Aorta (tissue), 5 donors: ENCODE measurements at places on chromosomes 4 and X.

DNA sequence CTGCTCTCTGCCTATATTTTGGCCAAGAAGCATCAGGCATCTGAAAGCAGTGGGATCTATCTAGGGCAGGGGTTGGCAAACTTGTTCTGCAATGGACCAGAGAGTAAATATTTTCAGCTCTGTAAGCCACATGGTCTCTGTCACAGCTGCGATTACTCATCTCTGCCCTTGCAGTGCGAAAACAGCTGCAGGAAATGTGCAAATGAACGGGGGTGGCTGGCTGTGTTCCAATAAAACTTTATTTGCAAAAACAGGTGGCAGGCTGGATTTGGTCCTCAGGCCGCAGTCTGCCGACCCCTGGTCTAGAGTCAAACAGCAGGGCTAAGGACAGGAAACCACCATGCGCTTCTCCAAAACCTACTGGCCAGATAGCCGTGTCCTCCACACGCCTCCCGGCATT lies 48.6 kb downstream of the ACOX3 start:
- no peak for DNase-seq
- H3K4me1 ChIP-seq = no peaks in the 10 kb centered on the region
- H3K4me3 ChIP-seq = no peak overlapping the region
- H3K27ac ChIP-seq = no peak overlapping the region
- no peaks in the 10 kb centered on the region for H3K36me3 ChIP-seq

DNA sequence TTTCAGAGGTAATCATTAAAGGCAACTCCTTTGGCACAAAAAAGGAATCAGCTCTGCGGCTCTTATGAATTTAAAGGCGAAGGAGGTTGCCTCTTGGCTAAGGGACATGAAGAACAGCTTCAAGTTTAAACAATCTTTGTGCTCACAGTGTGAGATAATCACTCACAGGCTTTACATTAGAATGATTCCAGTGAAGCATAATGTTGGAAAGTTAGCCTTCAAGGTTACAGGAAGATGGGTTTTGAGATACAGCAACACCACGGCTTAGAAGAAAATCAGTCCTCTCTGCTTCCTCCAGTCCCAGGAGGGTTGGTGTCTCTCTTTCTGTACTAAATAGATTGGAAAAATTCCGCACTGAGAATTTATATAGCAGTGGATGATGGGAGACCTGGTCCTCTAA lies 11.6 kb upstream of the SCD5 start:
- no peak for DNase-seq
- H3K36me3 ChIP-seq = no peaks in the 10 kb centered on the region
- no peaks in the 10 kb centered on the region for H3K4me1 ChIP-seq
- no peak overlapping the region for H3K27ac ChIP-seq
- H3K27me3 ChIP-seq = no peaks in the 10 kb centered on the region
- H3K4me3 ChIP-seq = no peak overlapping the region

GRCh38 chrX:112577146-112577545 lies 102.6 kb downstream of the LHFPL1 start:
- H3K4me1 ChIP-seq = no peaks in the 10 kb centered on the region
- no peaks in the 10 kb centered on the region for H3K36me3 ChIP-seq
- no peak for DNase-seq
- H3K27ac ChIP-seq = no peak overlapping the region
- no peak overlapping the region for H3K4me3 ChIP-seq

DNA sequence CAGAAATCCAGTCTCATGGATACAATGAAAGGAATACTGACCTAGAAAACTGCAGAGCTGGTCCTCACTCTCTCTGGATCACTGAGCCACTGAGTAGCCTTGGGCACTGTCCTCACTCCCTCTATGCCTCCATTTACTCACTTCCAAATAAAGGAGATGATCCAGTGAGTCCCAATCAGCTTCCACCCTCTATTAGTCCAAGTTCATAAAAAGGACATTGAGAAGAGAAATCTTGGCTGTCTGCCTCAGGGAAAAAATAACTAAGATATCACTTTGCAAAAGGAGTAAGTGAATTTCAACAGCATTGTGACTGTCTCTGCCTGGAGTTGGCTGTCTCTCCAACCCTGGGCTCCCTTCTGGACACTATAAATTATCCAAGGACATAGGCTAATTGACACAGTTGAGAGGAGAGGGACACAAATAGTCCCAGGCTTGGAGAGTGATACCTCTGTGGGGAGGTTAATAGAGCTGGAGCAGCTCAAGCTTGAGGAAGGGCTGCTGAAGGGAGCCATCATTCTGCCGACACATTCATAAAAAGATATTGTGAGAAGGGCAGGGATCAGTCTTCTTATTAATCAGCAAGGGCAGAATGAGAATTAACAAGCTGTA lies 572.3 kb downstream of the RAB28 start:
- H3K27me3 ChIP-seq = no peaks in the 10 kb centered on the region
- H3K36me3 ChIP-seq = no peaks in the 10 kb centered on the region
- DNase-seq = no peak
- H3K27ac ChIP-seq = no peak overlapping the region

DNA sequence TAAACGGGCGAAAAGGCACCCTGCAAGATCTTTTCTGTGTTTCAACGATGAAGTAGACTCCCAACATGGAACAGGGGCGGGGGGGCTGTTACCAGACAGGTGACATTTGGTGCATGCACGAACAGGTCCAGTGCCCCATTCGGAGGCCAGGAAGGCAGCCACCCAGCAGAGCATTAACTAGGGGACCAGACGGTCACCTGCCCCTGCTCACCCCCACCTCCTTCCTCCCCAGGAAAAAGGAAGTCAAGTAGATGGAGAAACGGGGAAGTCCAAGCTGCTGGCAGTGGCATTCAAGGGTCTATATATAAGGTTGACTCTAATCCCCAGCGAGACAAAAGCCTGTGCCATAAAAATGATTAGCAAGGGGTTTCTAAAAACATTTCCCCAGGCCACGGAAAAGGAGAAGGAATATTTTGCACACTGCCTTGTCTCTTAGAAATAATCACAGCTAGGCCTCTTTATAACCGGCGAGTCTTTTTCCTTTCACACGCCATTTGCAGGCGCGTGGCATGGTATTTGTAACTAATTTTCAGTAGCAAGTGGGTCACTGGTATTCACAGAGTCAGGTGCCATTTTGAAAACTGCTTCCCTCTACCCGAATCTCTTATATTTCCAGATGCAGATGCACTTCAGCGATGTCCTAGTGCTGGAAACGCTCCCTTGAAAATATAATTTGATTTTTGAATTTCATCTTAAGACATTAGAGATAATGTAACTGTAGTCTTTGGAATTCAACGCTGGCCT lies 1.2 kb upstream of the TMSB4X start:
- H3K4me1 ChIP-seq = no peaks in the 10 kb centered on the region
- H3K4me3 ChIP-seq = no peak overlapping the region
- DNase-seq = no peak
- no peak overlapping the region for H3K27ac ChIP-seq
- H3K27me3 ChIP-seq = no peaks in the 10 kb centered on the region
- H3K36me3 ChIP-seq = no peaks in the 10 kb centered on the region
